ENCODE measurements at places on chromosomes 7 and 10.

- no peak for DNase-seq
Observed at GRCh38 chr10:108244443-108245228, 1080.1 kb upstream of the SORCS1 start.

GRCh38 chr7:82044497-82045080 is 274.7 kb upstream of the HGF start:
- DNase-seq: peak; percentile 61

- no peak for DNase-seq
Observed at GRCh38 chr10:32959006-32959920, 1.2 kb upstream of the ITGB1 start.

DNA sequence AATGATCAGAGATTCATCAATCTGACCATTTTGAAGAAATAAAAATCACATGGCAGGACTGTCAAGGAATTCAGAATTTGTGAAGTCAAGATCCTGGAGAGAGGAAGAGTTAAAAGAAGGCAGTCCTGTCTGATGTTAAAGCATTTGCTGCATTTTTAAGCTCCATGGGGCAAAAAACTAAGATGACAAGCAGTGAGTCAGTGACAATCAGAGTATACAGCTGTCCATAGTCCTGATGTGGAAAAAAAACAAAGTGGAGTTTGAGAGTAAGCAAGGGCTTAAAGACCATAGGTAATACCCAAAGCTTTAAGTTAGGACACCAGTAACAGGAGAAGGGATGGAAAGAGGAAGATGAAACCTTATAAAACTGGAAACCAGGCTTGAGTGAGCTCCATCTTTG is 412.7 kb upstream of the ANKRD30A start:
- DNase-seq: no peak

GRCh38 chr10:122557516-122557915 is 3.0 kb upstream of the DMBT1 start:
- DNase-seq: no peak

DNA sequence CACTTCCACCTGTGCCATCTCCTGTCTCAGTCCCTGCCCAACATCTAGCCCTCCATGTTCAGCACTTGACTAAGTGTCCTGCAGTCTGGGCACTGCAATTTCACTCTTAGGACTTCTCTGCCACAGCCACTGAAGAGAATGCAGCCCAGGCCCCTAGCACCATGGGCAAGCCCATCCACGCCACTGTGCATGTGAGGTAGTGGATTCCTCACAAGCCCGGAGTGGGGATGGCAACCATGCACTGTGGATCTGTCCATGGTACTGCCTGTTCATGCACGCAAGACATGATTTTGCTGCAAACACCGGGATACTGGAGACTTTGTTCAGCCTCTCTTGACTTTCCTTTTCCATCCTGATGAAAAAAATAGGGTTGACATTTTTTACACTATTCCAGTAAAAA is 12.3 kb downstream of the DDC start:
- DNase-seq: peak; percentile 78

GRCh38 chr10:98361131-98362025 is 53.6 kb downstream of the PYROXD2 start:
- DNase-seq: peak; percentile 100

- DNase-seq: no peak
Observed at GRCh38 chr10:116866987-116867595, 17.8 kb downstream of the ENO4 start.

DNA sequence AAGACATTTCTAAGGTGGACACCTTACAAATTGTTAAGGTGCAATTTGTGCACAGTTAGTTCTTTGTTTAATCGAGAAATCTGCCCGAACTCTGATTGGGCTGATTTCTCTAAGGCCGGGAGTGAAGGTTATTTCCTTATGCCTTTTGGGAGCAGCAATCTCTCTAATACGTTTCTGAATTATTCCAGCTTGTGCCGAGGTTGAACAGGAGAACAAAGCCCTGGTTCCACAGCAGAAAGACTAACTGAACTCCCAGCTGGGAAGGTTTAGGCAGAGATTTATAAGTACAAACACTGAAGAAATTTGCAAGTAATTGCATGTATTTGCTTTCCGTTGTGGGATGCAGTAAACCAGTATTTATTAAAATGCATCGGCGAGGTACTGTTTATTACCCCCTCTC is 116.8 kb downstream of the GLI3 start:
- DNase-seq: no peak

DNA sequence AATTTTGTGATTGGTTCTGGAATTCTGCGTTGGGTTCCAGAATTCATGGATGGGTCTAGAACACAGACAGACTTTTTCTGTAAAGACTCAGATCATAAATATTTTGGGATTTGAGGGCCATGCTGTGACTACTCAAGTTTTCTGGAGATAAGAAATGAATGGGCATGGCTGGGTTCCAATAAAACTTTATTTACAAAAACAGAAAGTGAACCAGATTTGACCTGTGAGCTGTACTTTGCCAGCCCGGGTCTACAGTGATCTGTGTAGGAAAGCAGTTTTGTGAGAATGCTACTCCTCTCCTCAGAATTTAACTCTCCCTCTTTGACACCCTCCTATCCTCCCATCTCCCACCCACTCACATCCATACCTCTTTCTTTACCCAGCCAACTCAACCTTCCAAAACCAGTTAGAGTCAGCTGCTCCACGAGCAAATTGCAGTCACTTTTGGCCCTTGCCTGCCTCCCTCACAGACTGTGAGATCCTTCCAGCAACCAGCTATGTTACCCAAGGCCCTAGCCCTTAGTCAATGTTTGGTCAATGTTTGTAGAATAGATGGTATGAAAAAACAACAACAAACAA is 312.8 kb upstream of the ZMIZ1 start:
- no peak for DNase-seq

DNA sequence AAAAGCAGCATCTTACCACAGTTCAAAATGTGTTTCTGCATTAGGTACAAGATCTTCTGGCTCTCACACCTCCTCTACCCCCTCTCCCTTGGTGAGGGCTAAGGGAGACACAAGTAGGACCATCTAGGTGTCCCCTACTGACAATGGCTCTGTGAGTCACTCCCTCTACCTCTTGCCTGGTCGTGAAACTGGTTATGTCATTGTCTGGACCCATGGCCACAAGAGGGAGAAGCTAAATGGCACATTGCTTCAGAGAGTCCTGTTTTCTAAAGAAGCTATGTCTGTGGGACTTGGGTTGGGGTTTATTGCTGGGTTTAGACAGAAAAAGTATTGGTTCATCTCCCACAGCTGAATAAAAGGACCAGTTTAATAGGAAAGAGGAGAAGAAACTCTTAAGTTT is 4.0 kb upstream of the PLXNA4 start:
- DNase-seq: no peak

DNA sequence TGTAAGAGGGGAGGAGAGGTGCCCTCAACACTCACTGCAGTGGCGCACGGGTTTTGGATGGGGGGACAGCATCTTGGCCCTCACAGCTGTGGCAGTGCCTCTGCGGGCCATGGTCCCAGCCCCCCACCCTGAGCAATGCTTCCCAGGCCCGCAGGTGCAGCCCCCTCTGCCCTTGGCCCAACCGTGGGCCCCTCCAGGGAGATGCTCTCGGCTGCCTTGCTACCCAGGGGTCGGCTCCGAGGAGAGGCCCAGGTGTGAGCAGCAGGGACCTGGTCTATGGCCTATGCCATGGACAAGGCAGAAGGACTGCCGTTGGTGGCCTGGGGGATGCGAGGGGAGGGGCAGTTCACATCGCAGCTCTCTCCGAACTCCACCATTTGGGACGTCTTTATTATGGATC is 159.2 kb downstream of the RNF216 start:
- no peak for DNase-seq

DNA sequence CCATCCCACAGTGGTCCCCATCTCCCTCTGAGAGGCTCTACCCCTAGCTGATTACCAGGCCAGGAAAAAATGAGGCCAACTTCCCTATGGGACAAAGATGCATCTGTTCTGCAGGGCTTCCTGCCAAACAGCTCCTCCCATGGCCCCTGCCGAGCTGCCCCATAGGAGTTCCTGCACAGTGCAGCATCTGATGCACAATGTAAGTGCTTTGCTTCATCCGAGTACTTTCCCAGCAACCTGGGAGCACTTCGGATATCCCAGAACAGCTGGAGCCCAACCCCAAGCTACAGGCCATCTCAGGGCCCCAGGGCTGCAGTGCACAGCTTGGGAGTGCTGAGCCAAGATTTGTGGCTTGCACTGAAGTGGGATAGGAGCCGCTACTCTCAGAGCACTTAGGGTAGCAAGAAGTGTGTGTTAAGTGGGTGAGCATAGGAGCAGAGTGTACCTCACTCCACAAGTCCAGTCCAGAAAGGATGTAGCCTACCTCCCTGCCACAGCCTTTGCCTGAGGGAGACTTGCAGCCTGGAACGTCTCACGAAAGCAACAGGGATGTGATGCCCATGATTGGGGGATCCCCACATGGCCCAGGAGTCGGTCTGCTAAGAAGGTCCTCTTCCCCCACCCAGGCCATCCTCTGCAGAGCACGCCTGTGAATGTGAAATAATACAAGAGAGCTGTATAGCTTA is 209.6 kb upstream of the VWC2 start:
- DNase-seq: no peak

DNA sequence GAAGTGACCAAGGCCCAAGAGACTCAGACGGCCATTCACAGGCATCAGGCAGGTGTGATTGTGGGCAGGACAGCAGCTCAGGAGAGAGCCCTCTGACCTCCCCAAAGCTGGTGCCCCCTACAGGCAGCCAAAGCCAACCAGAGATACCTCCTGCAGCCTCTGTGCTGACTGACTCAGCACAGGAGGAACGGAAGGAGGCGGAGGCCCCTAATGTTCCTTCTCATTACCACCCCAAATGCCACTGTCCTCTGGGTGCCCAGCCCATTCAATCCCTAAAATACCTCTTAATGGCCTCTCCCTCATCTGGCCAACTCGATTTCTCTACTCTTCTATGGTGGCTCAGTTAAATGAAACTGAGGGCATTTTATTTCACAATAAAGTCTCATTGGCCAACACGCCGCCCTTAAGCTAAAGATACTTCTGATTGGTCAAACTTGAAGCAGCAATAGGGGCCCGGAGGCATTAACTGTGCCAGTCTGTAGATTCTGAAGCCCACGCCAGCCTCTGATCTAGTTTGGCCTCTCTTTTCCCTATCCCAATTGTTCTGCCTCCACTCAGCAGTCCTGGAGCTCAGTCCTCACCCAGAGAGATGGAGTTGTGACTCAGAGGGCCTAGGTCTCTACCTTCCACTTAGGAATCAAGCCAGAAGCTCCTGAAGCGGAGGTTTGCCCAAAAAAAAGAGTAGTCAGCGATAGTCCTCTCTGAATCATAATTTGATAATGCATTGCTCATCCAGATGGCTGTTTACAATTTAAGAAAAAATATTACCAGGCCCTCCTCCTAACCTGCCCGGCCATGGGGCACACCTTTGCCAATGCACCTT is 1.2 kb downstream of the CYREN start:
- DNase-seq: peak; percentile 40

- no peak for DNase-seq
Observed at GRCh38 chr7:147980826-147981813, 609.4 kb upstream of the C7orf33 start.

DNA sequence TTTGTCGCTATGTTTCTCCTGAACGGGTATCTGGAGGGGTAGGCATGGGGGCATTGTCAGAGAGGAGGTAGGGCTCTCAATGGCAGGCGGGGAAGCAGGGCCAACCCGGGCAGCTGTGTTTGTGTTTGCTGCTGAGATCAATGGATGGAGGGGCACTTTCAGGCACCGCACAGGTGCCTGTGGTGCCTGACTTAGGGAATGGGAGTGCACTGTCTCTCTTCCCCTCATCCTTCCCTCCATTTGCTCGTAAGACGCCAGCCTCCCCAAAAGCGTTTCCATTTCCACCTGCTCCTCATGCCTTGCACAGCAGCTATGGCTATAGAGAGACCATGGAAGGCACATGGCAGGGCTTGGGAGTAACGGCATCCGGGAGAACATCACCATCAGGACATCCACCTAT is 615.9 kb upstream of the FOXK1 start:
- DNase-seq: no peak
